ENCODE measurements at places on chromosomes 7 and 10.

DNA sequence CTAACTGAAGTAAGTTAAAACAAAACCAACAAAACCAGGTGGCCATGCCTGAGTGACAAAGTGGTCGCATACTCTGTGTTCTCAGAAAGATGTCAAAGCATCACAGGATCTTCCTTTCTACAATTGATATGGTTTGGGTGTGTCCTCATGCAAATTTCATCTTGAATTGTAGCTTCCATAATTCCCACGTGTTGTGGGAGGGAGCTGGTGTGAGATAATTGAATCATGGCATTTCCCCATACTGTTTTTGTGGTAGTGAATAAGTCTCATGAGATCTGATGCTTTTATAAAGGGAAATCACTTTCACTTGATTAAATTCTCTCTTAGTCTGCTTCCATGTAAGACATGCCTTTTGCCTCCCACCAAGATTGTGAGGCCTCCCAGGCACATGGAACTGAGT is 465.7 kb downstream of the PCDH15 start:
- DNase-seq, result no peak

DNA sequence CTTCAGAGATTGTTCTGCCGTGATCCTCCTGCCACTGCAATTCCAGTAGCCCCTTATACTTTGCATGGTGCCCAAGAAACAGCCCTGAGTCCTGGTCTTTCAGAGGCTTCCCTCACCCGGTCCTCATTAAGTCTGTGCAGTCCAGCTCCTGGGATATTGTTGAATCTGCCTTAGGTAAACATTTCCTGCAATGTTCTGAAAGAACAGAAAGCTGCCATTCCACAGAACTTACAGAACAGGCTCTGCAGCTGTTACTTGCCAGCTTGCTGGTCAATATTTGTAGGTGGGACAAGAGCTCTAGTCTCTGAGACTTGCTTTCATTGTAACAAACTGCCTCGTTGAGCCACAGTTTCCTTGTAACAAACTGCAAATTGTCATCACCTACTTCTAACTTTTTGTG is 115.0 kb upstream of the KIF5B start:
- no peak for DNase-seq

GRCh38 chr7:90713628-90714027 is 117.5 kb downstream of the CDK14 start:
- DNase-seq, result no peak

DNA sequence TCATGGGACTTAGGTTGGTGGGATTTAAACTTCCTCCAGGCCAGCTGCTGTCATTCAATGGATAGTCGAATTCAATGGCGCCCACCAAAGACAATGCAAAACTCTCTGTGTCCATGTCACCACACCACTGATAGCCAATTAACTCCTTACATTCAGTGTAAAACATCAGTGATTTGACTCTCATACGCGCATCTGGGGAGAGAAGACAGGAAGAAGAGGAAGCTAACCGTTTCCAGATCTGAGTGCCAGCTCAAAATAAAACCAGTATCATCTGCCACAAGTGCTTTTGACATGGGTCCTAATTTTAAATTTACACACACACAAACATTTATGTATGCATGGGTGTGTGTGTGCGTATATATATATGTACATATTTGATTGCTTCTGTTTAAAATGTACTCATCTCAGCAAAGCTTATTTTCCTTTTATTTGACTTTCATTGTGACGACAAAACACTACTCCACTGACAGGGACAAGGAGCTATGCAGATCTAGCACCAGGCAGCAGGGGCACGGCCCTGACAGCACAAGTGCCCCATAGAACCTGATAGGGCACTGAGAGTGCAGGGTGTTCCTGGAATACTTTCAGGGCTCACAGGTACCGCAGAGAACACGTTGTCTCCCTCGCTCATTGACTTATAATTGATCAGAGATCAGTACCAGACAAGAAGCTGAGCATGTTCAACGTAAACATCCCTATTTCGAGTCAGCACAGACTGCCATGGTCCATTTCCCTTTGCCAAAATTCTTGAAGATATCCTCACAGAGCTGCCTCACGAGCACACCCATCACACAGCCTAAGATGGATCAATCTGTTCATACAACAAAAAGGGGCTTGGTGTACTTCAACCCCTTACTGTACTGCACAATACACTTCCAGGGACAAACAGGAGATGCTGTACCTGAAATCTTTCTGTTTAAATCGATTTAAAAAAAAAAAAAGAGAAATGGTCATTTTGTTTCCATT is 176.1 kb downstream of the COBL start:
- DNase-seq, result no peak

DNA sequence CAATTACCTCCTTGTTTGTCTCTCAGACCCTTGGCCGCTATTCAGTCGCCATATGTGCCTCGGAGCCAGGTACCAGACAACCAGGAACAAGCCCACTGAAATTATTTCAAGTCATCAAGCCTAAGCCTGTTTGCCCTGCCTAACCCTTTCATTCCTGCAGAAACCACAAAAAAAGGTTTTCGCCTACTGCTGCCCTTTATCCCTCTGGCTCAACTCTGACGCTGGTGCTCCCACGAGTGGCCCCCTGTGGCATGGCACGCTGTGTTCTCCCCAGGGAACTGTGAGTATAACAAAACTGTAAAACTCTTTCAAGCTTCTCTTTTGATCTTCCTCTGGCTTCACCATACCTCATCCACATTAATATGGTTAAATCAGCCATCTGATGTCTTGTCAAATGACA is 215.7 kb upstream of the CDC14C start:
- no peak for DNase-seq

DNA sequence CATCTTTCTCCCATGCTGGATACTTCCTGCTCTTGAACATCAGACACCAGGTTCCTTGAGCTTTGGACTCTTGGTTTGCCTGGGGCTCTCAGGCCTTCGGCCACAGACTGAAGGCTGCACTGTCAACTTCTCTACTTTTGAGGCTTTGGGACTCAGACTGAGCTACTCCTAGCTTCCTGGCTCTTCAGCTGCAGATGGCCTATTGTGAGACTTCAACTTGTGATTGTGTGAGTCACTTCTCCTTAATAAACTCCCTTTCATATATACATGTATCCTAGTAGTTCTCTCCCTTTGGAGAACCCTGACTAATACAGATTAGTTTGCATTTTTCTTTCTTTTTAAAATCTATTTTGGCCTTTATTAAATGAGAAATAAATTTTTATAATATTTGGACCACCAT is 276.2 kb upstream of the SEMA3C start:
- DNase-seq, result no peak

GRCh38 chr7:136857573-136857972 is 10.9 kb upstream of the CHRM2 start:
- no peak for DNase-seq

DNA sequence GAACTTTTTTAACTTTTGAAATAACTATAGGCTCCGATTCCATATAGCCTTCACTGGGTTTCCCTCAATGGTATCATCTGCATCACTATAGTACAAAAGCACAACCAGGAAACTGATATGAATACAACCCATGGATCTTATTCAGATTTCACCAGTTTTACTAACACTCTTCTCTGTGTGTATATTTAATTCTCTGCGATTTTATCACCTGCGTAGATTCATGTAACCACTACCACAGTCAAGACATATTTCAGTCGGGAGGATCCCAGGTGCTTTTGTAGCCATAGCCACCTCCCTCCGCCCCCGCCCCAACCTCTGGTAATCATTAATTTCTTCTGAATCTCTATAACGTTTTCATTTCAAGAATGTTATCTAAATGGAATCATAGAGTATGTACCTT is 82.8 kb upstream of the C7orf33 start:
- DNase-seq, result no peak

- no peak for DNase-seq
Measured at GRCh38 chr10:624605-625332, 64.7 kb downstream of the DIP2C start.

- DNase-seq, result no peak
Measured at GRCh38 chr10:12251581-12251980, 55.6 kb downstream of the CDC123 start.

DNA sequence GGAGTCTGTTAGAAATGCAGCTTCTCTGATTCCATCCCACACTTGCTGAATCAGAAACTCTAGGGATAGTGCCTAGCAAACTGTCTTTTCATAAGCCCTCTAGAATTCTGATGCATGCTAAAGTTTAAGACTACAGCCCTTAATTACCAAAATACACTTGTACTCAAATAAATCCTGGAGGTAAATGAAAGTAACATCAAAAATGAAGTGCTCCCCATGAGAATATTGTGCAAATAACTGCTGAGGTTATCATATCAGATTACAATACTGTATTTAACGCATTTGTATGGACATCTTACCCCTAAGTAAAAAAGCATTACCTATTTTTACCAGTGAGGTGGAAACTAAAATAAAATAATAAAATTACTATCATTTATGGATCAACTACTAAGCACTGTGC is 104.7 kb downstream of the CHCHD3 start:
- no peak for DNase-seq

DNA sequence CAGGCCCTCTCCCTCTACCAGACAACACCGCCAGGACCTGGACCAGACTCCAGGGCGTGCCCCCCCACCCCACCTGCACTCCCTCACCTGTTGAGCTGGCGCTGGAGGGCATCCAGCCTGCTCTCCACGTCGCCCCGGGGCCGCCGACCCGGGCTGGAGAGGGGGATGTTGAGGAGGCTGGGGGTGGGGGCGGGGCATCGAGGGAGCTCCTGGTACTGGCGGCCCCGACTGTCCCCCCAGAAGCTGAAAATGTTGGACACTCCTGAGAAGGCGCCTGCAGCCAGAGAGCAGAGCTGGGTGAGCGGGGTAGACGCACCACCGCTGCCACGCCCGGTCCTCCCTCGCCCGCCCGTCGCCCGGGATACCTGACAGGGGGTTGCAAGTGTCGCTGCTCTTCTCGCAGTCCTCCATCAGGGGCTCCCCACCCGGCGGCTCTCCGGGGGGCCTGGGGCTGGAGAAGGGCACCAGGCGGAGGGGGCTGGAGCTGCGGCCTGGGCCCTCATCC is 30.8 kb downstream of the KCNH2 start:
- no peak for DNase-seq

DNA sequence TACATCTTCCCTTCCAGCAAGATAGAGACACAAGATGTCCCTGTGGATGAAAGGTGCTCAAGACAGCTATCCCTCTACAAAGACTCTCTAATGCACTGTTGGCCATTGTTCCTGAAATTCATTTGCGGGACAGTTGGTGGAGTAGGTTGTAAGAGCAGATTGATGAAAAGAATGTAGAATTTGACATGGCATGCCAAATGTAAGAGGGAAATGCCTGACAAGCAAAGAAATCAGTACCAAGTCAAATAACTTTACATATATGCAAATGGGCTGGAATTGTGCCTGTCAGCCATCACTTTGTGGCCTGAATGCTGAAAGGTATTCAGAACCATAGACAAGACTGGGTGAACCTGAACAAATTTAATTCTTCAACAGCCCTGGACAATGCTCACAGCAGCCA is 120.3 kb upstream of the FAM204A start:
- DNase-seq, result no peak

- no peak for DNase-seq
Measured at GRCh38 chr7:27917119-27917518, 177.2 kb downstream of the TAX1BP1 start.

- no peak for DNase-seq
Measured at GRCh38 chr7:50476953-50477625, 26.9 kb upstream of the FIGNL1 start.

- peak; percentile 80 for DNase-seq
Measured at GRCh38 chr10:13390604-13391522, 42.8 kb upstream of the SEPHS1 start.

GRCh38 chr7:129771928-129772479 is 160.5 kb downstream of the NRF1 start:
- DNase-seq, result peak; percentile 13

- no peak for DNase-seq
Measured at GRCh38 chr7:101816595-101817470, 593 bp upstream of the CUX1 start.

DNA sequence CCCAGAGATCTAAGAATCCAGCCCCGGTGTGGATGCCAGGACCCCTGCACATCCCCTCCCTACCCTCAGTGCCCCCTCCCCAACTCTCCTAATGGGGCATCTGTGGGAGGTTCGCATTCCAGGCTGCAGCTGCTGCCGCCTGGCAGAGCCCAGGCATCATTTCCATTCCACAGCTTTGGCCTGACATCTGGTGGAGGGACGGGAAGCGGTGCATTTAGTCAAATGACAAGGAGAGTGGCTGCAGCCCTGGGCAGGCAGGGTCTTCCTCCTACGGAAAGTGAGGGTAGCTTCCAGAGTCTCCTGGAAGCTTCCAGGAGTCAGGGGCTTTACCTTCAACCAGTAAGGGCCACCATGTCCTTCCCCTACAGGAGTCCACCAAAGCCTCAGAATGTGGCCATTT is 30.8 kb downstream of the PRLHR start:
- DNase-seq, result no peak

DNA sequence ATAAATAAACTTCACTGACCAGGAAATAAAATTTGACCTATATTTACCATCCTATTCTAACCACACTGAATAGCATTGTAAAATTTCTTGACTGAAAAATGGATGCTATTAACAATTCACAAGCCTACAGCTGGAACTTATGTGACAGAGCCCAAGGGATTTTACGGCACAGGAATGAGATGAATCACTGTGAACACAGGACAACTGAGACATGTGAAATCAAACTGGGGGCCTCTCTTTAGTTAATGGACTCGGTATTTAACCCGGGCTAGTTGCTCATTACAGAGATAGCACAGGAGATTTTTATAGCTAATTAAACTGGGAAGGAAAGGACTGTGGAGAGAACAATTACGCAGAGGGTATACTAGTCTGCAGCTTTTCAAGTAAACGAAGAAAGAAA is 100.6 kb downstream of the MICU1 start:
- DNase-seq, result no peak

- DNase-seq, result peak; percentile 50
Measured at GRCh38 chr7:26155531-26156375, 3.8 kb downstream of the NFE2L3 start.

DNA sequence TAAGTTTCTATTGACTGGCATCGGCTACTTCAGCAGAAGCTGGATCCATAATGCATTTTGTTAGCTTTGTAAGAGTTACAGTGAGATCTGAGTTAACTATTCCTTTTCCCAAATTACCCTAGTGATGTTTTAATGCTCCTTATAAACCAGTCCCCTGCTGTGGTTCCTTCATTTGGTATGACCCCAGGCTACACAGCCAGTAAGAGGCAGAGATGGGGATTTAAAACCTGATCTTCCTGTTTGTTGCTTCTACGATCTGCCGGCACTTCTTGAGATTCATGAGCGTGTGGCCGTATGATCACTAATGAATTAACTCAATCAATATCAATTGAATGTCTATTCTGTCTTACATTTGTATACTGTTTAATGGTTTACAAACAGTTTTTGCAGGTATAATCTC is 86.1 kb downstream of the CACNB2 start:
- no peak for DNase-seq

Data from NCI-H524 (cell line).